D341Med (cell line): ENCODE measurements at places on chromosomes 5 and 9.
A peak's percentile ranks its signal among the peaks of the same experiment; 100 is the strongest.

- no peak for DNase-seq
These were observed 1985.7 kb upstream of the CDH9 start for GRCh38 chr5:29024052-29024451.

DNA sequence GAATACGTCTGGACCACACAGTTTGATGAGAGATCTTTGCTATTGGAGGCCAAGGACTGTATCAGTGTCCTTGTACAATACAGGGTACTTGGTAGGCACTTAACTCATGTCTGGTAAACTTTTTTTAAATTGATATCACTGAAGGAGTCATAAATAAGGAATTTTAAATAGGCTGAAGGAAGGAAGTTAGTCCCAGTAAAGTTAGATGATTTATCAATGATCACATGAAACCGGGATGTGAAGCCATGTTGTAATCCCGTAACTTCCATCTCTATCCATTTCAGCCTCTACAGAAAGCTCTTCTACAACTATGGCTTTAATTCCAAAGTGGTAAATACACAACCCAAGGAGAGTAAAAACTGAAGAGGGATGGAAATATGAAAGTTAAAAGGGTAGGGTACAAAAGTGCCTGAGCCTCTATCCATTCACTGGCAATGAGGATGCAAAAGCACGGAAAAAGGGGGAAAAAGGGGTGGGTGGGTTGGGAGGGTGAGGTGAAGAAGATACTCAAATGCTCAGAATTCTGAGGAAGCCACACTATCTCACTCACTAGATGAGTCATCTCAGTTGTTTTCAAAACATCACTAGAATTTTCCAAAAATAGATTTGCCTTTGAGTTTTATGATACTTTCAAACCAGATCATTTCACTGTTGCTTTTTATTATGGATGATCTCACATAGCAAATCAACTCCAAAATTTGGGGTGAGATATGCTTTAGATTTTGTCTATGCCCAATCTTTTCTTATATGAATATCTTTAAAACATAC is 1053.5 kb downstream of the NR2F1-AS1 start:
- DNase-seq = no peak

GRCh38 chr5:42767491-42768105 is 11.0 kb downstream of the CCDC152 start:
- peak; percentile 26 for DNase-seq

DNA sequence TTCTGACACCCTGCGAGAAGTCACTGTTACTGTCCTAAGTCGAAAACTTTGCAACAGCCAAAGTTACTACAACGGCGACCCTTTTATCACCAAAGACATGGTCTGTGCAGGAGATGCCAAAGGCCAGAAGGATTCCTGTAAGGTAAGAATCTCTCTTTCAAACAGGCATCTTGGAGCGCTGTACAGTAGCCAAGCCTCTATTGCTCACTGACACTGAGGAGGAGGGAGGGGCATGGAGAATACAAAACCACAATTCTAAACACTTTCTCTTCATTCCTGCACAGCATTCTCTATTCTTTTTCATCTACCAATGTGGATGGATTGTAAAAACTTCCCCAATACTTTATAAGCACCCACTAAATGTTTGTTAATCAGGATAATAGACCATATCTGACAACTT is 7.4 kb downstream of the GZMK start:
- DNase-seq = no peak

- no peak for DNase-seq
These were observed 4.7 kb downstream of the KLHL3 start for GRCh38 chr5:137731176-137731575.

DNA sequence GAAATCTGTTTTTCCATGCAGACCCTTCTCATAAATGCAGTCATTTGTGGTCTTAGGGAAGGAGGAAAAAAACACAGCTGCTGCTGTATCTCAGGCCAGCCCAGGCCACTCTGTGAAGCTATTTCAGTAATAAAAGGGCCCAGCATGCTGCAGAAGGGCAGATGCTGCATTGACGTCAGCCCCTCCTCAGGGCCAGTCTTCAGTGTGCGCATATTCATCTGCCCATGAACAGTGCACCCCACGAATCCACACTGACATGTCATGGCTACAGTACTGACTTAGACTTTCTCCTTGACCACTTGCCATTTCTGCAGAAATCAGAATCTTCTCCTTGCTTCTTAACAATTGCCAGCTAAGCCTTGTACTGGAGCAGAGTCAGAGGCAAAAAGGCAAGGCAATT is 304.7 kb downstream of the GABRG2 start:
- DNase-seq = no peak

GRCh38 chr9:109715344-109715743 is 64.7 kb upstream of the PALM2AKAP2 start:
- DNase-seq = no peak

- no peak for DNase-seq
These were observed 359.3 kb downstream of the LRRC70 start for GRCh38 chr5:62937661-62938558.

- DNase-seq = no peak
These were observed 56.6 kb downstream of the PSMB7 start for GRCh38 chr9:124358631-124359030.

DNA sequence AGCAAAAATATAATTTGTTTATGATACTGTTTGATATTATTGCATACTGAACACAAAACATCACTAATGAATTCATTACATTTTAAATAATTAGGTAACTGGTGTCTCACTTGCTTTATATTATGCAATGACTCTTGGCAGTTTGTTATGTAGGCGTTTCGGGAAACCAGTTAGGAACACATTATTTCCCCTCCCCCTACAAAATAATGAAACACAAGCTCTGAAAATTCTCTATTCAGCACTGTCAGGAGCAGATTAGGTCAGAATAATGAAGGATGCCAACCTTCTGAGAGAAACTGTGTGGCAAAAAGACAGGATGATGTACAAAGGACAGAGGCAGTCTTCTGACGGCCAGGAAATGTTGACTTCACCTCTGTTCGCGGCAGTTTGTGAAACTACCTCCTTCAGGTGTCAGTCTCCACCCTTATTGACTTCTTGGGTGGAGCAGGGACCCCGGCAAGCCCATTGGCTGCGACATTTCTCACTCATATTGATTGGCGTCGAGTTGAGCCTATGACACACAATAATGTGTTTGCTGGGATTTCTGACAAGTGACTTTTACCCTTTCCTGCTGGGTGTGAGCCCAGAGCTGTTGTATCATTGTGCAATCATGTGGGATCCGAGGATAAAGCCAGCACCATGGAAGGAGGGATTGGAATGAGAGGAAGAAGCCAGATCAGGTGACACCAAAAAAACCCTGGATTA is 33.9 kb downstream of the SH3PXD2B start:
- no peak for DNase-seq

DNA sequence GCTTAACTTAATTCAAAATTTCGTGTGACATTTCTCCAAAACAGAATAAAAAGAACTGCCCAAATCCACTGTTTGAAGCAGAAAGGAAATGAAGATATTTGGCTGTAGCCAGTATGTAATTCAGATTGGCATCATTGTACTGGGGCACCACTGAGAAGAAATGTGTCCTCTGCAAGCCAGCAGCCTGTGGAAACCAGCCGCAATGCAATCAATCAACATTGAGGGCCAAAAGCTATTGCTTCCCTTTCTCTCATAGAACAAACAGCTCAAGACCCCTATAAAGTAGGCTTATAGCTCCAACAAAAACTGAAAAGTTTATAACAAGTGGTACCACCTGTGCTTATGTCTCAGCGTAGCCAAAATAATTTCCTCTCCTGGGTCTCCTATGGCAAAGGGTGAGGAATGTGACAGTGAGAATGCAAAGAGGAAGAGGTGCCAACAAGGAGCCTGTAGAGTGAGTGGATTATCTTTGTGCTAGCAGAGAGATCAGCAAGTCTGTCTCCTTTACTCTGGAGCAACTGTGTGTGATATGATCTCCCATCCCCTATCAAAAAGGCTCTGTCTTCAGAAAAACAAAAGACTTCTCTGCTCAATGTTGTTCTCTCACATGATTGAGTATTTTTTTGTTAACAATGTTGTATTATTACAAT is 1072.3 kb upstream of the DMAC1 start:
- peak; percentile 26 for DNase-seq

DNA sequence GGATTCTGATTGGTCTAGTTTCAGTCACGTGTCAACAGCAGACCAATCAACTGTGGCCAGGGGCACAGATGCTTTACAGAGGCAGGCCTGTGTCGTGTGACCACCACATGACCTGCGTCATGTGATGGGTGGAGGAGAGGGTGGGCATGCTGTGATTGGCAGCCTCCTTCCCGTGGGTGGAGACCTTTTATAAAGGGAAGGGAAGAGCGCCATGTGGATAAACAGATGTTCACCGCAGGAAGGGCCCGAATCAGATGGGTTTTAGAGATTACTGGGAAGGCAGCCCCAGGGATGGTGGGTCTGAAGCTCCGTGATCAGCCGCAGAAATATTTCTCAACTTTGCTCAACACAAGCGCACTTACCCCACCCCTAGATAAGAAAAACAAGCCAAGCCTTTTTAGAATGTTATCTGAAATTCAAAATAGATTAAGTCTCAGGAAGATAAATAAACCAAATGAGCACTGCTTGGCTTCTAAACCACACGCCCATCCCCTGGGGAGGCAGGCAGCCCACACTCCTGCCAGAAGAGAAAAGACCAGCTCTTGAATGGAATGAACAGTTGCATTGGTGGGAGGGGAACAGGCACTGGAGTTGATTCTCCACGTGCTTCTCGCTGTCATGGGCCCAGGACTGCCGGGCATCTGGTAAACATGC is 43.6 kb downstream of the ROPN1L start:
- peak; percentile 59 for DNase-seq

DNA sequence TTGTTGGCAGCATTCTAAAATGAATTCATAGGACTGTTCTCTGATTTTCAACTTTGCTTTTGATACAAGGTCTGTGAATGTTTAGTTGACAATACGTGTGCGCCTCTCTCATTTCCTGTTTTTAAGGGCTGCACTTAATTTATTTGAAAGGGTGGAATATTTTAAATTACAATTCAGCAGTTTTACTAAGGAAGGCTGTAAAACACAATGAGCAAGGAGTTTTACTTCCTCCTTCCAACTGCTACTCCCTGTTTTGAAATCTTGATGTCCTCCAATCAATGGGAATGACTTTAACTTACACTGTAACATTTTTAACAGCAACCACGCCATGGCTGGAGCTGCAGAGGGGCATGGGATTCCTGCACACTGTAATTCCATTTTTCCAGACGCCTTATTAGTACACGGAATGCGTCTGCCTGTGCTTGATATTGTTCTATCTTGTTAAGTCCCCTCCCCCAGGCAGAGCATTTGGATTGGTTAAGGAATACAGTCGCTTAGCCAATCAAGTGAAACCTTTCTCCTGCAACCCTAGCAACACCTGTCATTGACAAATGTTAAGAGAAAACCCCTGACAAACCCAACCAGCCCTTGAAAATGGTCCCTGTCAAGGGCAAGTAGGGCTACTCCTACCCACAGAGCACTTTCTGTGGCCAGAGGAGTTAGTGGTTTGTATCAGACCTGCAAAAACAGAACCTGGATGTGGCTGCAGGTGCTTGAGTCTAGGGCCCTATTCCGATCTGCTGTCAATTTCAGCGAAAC is 12.5 kb upstream of the ZSWIM6 start:
- DNase-seq = no peak

DNA sequence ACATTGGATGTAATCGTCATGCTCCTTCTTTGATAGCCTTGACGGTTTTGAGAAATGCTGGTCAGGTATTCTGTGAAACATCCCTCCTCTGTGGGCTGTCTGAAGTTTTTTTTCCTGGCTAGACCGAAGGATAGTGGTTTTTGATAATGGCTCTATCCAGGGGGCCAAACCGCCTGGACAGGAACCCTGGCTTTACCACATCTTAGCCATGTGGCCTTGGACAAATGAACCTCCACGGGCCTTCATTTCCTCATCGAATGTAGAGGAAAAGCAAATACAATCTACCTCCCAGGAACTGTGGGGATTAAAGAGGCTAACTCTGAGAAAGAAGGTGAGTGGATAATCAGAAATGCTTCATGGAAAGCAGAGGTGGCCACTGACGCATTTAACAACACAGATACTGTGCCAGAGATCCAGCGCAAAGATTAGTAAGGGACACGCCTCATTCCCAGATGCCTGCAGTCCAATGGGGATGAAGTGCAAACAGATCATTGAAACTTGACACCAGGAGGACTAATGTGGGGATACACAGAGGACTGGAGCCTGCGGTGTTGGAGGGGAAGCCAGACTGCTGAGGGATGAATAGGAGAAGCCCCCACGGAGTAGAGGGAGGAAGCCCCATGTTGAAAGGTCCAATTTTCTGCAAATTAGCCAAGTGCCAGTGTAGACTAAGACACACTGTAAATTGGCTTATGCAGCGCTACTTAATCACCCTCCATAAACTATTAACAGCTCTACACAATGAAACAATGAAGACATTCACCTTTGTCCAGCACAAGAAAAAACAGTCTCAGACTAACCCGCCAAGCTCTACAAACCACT is 41.6 kb downstream of the MYO10 start:
- DNase-seq = peak; percentile 40

GRCh38 chr9:21875893-21876292 is 73.5 kb downstream of the MTAP start:
- DNase-seq = no peak

DNA sequence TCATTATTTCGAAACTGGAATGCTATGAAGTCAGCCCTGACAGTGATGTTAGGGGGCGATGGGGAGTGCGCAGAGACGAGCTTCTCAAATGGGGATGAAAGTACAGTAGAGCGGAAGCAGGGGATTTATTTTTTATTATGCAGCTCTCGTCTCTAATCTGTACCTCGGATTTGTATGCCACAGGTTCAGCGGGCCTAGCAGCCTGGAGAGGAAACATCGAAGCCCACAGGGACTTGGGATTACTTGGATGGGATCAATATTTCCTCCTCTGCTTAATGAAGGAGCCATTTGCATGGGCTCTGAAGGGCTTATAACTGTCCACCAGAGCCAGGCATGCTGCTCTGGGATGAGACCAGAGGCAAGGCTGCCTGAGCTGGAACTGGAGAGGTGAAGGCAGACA is 133.5 kb upstream of the RAPGEF1 start:
- peak; percentile 76 for DNase-seq

- no peak for DNase-seq
These were observed 98.3 kb downstream of the UBAP2 start for GRCh38 chr9:33950371-33950770.

DNA sequence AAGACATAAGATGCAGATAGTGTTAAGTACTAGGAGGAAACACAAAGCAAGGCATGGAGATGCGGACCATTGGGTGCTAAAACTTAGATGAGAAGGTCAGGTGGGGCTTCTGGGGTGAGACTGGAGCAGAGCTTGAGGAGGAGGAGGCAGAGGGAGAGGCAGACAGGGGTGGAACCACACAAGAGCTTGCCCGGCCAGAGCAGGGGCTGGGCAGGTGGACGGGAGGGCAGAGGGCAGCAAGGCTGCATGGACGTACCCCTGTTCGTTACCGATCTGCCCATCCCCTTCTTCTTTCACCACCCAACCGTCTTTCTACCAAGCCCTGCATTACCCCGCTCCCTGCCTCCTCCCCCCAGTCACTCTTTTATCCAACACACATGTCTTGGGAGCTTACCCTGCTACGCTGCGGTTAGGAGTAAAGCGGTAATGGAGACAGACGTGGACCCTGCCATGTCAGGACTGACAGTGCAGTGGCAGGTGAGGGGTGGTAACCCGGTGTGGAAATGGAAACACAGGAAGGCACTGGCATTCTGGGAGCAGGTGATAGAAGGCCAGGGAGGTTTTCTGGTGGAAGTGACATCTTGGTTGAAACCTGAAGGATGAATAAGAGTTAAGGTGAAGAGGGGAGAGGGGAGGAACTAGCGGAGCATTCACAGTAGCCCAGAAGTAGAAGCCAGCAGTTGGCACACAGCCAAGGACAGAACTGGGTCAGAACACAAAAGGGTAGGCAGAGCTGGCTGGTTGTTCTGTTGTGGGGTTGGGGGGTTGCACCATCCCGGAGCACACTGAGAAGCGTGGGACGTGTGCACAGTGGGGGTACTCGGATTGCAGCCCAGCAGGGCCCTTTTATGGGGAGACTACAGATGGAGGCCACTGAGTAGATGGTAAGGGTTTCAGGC is 167.2 kb downstream of the CACNA1B start:
- DNase-seq = peak; percentile 21

- DNase-seq = no peak
These were observed 118.2 kb downstream of the MED27 start for GRCh38 chr9:131961496-131961880.
